DMS79 treated with DMSO at 0.1 percent for 48 hours (cell line): ENCODE measurements at places on chromosomes 11 and 22.

DNA sequence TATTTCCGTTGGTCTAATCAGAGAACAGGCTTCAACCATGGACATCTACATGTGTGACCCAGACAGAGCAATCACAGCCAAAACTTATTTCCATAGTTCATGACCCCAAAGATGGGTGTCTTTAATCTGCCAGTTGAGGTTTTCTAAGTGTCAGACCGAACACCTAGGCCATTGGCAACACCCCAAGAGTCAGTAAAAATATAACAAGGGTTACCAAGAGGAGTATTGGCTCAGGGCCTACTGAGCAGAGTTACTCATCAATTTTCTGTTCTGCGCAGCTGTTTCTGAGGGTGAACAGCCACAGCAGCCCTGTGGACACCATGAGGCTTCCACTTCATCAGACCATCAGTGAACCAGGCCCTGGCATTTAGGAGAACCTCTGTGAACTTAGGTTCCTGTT is 18.8 kb downstream of the GUCD1 start:
- DNase-seq = no peak

DNA sequence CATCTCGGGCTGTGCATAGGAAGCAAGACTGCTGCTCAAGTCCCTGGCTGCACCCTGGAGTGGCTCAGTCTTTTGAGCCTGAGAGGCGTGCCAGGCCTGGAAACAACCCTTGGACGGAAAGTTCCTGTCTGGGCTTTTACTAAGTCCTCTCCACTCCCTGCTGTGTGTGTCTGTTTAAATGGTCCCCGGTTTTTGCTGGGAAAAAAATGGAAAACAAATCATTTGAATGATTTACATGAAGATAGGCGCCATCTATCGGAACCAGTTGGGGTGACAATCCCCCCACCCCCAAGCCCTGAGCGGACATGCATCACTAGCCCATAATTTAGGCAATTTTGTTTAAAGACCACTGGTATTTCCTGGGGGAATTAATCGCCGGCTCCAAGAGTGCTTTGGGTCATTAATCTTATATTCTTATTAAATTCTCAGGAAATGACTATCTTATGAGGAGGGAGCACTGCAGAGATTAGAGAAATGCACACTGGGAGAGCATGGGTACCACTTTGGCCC is 2.7 kb upstream of the GAB2 start:
- peak; percentile 93 for DNase-seq

GRCh38 chr11:128226106-128226716 is 361.1 kb downstream of the ETS1 start:
- no peak for DNase-seq

GRCh38 chr11:7445564-7445963 is 39.7 kb upstream of the OLFML1 start:
- no peak for DNase-seq

DNA sequence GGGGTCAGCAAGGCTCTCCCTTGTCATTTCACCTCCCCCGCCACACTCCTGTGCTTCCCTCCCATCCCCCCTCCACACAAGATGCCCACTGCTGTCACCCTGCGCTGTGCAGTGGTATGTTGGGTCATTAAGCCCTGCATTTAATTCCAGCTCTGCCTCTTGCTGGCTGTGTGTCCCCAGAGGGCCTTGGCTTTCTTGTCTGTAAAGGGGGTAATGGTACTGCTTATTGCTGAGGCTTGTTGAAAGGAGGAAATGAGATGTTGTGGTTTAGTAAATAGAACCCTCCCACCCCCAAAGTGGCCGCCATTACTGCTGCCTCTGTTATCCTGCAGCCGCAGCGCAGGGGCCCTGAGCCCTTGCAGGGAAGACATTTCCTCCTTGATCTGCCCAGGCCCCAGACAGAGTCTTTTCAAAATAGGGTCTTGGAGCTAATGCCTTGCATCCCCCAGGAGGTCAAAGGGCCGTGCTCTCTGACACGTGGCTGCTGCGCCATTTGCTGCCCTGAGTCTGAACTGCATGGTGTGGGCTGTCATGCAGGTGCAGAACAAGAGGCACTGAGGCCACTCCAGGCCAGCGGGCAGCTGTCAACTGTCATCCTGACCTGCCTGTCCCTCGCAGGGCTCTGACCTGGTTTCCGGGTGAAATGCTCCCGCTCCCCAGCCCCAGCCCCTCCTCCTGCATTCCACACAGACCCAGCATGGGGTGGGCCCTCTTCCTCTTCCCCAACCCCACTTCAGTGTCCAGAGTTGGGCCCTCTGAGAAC is 18.7 kb downstream of the PVALB start:
- no peak for DNase-seq

DNA sequence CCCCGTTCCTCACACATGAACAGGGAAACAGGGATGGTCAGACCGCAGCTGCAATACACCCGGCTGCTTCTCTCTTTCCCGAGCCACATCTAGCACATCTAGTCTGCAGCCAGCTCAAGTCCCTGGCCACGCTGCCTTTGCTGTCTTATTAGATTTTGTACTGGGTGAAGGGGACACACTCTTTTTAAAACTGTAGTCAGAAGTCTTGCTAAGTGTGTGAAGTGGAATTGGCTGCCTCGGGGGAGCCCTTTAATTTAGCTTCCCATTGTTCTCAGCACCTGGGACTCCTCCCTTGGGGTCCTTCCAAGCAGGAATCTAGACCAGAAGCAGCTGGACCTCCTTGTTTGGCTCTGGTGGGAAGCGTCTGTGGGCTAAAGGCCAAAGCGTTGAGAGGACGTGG is 420.0 kb downstream of the CTTN start:
- DNase-seq = peak; percentile 52

- DNase-seq = no peak
These were observed 727.6 kb downstream of the METTL15 start for GRCh38 chr11:28835790-28836189.

- peak; percentile 63 for DNase-seq
These were observed 712.4 kb downstream of the TBC1D22A start for GRCh38 chr22:47474895-47475294.

- no peak for DNase-seq
These were observed 16.6 kb downstream of the PIH1D2 start for GRCh38 chr11:112057170-112057569.

- no peak for DNase-seq
These were observed 150.1 kb upstream of the LRRC4C start for GRCh38 chr11:41609511-41609910.

GRCh38 chr11:94315664-94316063 is 11.3 kb downstream of the IZUMO1R start:
- DNase-seq = no peak

DNA sequence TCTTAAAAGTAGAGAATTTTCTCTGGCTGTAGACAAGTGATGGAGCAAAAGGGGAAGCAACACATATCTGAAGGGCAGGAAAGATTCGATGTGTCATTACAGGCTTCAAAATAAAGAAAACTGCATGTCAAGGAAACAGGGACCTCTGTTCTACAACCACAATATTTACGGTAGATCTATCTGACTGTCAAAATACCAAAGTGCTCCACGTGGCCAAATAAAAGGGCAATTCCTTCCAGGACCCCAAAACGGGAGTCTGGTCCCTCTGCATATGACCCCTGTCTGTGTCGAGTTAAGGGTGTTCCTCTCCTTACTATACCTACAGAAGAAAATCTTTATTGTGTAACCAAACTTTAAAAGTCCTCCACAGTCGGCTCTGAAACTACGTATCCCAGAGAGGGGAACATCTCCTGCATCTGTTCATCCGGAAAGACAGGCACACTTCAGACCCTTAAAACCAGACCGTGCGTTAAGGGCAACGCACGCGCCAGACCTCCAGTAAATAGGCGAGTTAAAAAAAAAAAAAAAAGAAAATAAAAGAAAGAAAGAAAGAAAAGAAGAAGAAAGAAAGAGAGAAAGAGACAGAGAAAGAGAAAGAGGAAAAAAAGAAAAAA is 756 bp downstream of the CLNS1A start:
- DNase-seq = peak; percentile 23

DNA sequence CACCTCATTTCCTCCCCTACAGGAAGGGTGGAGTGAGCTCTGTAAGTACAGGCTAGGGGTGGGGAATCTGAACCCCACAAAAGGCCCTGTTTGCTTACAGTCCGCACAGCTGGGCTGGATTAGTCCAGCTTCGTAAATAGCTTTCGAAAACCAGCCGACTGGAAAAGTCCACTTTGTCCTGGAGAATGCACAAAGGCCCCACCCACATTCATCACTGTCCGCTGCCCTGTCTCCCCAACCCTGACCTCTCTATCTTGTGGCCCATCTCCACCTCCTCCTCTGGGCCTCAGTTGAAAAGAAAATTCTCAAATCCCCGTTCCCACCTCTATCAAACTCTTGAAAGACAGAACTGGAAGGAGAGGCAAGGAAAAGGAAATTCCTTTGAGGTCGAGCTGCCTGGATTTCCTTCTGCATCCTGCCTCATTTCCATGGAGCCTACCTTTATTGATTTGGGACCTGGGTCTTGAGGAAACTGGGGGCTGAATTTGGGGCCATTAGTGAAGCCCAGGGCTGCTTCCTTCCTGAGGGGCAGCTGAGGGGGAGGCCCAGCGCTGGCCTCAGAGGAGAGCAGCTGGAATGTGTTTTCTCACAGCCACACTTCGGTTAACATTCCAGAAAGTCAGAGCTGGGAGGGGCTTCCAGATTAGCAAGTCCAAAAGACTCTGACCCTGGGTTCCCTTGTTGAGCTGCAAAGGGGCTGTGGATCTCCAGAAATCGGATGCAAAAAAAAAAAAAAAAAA is 147.6 kb downstream of the FBXO7 start:
- DNase-seq = no peak

GRCh38 chr22:21443057-21443734 is 24.0 kb upstream of the TMEM191C start:
- DNase-seq = no peak

DNA sequence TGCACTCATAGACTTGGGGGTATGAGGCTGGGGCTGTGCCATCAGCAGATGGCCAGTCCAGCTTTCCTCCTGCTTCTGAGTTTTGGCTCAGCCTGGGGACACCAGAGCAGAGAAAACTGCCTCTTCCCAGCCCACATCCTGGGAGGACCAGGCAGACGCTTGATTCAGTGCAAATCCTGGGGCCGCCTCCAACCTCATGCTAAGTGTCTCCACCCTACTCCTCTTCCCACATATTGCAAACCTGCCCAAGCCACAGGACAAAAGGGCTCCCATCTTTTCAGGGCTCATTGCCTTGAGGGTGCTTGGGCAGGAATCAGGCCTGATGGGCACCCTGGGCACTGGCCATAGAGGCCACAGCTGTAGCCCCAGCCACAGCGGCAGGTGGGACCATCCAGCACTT is 79.7 kb upstream of the SHANK2 start:
- no peak for DNase-seq

GRCh38 chr11:18498039-18498438 is 28.7 kb downstream of the TSG101 start:
- DNase-seq = no peak

DNA sequence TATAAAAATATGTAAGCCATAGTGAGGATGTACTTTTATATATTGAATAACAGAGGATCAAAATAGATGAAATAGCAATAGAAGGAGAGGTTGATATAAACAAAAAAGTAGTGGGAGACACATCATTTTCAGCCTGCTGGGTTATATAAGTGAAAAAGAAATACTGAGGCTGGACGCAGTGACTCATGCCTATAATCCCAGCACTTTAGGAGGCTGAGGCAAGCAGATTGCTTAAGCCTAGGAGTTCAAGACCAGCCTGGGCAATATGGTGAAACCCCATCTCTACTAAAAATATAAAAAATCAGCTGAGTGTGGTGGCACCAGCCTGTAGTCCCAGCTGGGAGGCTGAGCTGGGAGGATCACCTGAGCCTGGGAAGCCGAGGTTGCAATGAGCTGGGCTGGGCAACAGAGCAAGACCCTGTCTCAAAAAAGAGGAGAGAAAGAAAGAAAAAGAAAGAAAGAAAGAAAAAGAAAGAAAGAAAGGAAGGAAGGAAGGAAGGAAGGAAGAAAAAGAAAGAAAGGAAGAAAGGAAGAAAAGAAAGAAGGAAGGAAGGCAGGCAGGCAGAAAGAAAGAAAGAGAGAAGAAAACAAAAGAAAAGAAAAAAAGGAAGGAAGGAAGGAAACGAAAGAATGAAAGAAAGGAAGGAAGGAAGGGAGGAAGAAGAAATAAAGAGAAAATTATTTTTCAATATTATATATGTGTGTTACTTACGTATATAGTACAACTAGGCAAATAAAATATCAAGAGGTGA is 7.0 kb upstream of the P2RY2 start:
- no peak for DNase-seq

DNA sequence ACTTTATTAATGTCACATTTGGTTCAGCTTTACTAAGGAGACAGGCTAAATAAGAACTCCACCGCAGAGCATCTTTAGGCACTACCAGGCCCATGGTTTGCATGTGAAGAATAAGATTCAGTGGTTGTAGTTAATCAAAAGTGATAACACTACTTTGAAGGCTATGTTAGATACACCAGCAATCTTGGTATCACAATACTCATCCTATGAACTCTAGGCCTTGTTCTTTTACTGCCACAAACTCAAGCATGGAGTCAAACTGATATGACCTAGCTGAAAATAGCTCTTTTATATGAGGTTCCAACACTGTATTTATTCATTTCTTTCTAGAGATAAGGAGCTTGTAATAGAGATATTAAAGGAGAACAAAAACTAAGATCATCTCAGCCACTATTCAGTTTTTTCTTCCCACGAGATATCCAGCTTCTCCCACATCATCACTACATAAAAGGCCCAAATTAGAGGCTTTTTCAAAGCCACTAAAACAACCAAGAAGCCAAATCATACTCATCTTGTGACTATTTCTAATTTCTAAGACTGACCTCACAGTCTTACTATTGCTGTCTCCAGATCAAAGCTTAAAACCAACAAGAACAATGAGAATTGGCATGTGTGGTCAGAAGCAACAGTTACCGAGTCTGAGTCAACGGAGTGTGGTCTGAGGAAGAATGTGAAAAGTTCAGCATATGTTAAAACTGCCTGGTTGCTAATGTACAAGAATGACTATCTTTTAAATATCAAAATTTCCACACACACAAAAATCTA is 25.1 kb upstream of the GUCY1A2 start:
- no peak for DNase-seq

DNA sequence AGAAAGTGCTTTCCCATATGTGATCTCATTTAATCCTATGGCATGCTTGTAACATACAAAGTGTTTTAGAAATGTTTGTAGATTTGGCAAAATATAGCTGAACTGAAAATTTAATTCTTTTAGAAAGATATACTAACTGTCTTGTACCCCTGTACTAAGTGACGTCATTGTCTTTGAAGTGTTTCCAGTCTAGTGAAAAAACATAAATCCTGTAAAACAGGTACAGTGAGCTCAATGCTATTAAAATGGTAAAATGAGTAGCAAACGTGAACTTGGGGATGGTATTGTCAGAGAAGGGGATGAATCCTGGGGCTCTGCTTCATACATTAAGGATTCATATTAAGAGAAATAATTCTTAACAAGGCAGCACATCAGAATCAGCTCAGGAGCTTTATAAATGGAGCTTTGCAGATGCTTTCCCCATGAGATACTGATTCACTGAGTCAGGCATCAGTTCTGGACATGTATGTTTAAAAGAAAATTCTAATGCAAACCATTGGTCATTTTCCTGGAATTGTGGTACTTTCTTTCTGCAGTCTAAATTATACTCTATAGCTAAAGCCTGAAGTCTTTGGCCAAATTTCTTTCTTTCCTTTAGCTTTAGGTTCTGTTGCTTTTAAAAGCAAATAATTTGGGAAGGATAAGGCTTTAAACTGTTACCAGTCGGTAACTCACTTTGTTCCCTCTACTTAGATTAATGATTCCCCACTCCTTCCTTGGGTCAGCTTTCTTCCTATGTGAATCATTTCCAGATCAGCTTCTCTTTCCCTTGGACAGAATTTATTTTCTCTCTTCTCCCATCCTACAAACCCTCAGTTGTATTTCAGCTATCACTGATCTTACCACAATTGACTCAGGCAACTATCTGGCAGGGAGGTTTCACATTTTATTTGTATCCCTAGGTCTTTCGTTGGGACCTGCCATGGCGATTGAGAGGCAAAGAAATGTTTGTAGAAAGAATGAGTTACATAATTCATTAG is 57.5 kb upstream of the DDI1 start:
- DNase-seq = no peak
